ENCODE measurements at places on chromosomes 12 and 14.

- peak; percentile 1 for DNase-seq
These were observed 85.6 kb downstream of the MSRB3 start for GRCh38 chr12:65364046-65364445.

DNA sequence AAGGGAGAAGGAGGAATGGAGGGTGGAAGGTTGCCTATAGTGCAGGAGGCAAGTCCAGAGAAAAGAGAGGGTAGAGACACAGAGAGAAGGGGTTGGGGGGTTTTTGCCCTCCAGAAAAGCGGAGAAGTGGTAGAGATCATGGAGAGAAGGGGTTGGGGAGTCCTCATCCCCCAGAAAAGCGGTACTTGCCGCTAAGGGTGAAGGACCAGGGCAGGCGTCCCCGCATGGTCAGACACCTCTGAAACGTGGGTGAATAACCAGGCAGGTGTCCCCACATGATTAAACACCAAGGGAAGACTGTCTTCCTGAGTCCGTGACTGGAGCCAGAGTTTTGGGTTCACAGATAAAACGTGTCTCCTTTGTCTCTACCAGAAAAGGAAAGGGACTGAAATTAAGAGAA is 439.0 kb downstream of the SOX5 start:
- DNase-seq = no peak

GRCh38 chr12:13039328-13039956 is 4.7 kb upstream of the FAM234B start:
- no peak for DNase-seq

GRCh38 chr14:28770061-28770460 is 3.5 kb downstream of the FOXG1 start:
- DNase-seq = no peak

- DNase-seq = no peak
These were observed 225.3 kb downstream of the KCNH5 start for GRCh38 chr14:62819931-62820330.

- DNase-seq = no peak
These were observed 17.8 kb downstream of the CDK2AP1 start for GRCh38 chr12:123253641-123254459.

DNA sequence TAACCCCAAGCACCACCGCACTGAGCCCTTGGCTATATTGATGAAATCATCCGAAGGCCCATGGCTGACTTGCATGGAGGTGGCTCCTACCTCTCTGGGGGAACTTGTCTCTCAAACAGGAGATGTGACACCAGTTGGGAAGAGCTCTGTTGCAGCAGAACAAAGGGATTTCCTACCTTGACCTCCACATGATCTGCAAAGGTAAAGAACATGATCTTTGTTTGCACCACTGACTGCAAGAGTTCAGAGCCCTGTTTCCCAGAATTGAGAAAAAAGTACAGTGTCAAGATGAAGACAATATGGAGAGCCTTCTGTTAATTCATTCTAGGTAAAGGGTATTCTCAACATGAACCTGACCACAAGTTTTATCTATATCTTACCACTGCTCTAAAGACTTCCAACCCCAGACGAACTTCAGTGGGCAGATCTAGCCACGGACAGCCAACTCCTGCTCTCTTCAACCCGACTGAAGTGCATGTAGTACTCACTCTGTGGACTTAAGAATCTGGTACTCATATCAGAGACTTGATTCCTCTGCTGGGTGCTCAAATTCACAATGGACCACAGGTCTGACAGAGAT is 32.1 kb downstream of the ZFYVE26 start:
- no peak for DNase-seq

- DNase-seq = no peak
These were observed 117.6 kb downstream of the SLC35F4 start for GRCh38 chr14:57748279-57748678.

DNA sequence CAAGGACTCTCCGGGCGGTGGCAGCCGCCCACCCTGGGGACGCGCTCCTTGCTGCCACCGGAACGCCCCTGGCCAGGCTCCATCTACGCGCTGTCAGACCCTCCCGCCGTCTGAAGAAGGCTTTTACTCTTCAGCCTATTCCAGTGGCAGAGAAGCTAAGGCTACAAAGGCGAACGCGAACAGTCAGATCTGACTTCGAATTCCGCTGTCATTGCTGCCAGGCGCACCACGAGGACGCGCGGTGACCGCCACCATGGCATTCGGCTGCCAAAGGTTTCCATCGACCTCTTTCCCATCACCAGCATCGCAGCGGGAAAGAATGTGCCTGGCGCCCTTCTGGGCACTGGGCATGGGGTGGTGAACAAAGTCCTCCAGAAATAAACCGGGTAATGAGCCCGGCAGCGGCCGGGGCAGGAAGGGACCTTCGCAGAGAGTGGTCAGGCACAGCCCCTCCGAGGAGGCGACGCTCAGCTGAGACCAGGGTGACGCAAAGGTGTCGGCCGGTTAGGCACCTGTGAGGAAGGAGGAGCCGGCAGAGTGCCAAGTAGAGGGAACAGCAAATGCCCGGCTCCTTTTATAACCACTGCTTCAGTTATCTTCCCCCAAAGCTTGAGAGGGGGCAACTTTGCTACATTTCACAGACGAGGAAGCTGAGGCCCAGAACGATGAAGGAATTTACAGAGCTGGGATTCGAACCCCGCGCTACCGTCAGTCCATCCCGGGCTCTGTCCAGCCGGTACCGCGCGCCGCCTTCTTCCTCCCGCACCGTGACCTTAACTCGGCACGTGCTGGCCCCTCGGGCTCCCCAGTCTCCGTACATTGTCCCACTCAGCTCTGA is 1.9 kb upstream of the RFX4 start:
- no peak for DNase-seq

- no peak for DNase-seq
These were observed 88.7 kb upstream of the KCNA1 start for GRCh38 chr12:4820971-4821370.

DNA sequence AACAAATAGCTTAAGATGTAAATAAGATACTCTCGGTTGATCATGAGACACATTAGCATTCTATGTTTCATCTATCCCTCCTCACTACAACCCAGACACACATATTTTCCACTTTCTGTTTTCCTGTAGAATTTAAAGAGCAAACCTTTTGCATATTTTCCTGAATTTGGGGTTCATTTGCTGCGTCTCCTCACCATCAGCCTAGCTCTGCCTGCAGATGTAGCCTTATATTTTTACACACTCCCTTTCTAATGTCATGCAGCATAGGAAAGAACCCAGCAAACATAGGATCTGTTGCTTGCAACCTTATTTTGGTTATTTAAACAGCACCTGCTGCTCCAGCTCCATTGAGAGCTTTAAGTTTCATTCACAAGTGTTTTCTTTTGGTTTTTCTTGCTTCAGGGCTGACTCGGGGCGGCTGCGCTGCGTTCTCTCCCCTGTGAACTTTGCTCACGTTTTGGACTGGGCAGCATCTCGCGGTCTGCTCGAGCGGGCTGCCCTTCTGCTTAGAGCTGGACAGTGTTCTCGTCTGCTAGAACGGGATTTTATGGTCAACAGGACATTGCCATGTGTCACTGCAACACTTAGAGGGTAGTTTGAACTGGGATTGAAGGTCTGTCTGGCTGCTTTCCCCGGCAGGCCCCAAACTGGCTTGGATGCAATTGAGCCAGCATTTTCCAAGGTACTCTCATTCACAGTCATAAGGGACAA is 57.8 kb upstream of the VRK1 start:
- DNase-seq = no peak

- no peak for DNase-seq
These were observed 367.4 kb downstream of the BTG1 start for GRCh38 chr12:91778091-91778832.

GRCh38 chr12:68675101-68675842 is 11.5 kb upstream of the NUP107 start:
- DNase-seq = no peak

DNA sequence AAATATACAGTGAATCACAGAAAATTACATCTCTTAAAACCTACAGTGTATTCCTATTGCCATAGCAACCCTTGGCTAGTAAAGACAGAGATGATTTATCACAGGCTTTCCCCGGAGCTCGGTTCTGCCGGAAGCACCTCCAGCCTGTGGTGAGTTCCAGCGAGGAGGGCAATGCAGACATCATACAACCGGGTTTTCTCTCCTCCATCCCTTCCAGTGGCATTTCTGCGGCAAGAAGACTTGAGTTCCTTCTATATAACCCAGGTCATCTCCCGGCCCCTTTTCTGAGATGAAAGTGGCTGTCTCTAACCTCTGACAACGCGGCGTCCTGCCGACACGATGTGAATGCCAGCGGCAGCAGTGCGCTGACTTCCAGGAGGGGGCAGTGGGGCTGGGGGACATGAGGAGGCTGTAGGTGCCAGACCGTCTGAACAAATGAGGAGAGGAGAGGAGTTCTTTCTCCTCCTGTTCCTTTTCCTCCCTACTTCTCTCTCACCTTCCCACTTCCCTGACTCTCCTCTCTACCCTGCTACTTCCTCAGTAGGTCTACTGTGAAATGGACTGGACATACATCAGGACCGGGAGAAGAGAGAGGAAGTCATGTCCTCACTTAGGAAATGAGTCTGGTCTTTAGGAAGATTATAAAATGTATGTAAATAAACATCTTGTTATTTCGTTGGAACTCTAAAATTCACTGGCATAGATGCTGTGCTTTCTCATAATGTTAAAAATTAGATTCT is 68.6 kb upstream of the MAX start:
- peak; percentile 23 for DNase-seq

DNA sequence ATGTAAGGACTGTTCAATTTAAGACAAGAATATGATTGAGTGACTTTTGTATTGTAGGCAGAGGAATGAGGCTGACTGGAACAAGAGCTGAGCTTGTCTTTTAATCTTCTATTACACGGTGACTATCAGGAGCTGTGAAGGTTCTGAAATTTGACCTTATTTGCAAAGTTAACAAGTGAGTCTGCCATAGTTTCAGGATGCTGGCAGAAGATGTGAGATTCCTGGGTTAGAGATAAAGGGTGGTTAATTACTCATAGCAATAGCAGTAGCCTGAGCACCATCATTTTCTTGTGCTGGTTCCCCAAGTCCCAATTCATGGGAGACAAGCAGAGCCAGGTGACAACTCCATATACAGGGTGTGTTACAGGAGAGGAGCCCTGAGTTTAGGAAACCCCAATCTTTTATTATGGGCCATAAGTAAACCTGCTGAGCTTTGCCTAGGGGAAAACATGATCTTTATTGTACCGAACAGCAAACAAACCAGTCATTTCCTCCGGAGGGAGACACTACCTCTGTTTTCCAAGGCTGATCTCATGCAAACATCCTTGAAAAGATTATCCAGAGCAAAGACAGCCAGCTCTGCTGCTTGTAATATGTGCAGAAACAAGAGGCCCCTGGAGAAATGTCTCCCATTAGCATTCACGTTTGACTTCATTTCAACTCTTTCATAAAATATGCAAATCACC is 51.7 kb upstream of the DDX11 start:
- DNase-seq = peak; percentile 73

DNA sequence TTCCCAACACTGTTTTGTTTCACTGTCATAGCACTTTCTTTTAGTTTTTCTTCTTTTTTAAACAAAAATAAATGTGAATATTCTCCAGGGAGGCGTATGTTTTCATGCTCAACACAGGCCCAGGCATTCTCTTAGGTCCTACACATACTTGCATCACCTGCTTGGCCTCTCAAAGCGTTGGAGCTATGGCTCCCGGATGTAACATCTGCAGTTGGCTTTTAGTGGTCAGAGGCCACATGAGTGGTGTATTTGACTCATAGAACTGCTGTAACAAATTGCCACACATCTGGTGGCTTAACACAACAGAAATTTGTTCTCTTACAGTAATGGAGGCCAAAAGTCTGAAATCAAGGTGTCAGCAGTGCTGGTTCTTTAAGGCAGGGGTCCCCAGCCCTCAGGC is 44.6 kb upstream of the VRK1 start:
- no peak for DNase-seq

GRCh38 chr14:84483072-84483420 is 1046.9 kb upstream of the FLRT2 start:
- DNase-seq = no peak

DNA sequence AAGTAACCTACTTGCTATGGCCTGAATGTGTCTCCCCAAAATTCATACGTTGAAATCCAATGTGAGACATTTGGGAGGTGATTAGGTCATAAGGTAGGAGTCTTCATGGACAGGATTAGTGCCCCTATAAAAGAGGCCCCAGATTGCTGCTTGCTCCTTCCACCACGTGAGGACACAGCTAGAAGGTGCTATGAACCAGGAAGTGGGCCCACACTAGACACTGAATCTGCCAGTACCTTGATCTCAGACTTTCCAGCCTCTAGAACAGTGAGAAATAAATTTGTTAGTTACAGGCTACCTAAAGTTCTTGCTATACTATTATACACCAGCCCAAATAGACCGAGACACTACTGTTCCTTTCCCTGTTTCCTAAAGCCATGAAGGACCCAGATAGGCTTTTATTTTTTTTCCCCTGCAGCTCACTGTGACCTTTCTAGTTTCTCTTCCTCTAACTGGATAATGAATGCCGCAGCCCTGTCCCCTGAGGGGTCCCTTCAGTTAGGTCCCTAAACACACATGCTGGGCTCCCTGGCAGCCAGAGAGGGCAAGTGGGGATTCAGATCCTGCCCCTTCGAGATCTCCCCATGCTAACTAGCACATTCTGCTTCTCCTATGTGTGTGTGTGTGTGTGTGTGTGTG is 19.3 kb downstream of the SLC25A3 start:
- no peak for DNase-seq

- DNase-seq = no peak
These were observed 47.6 kb upstream of the FERMT2 start for GRCh38 chr14:52998376-52999015.

DNA sequence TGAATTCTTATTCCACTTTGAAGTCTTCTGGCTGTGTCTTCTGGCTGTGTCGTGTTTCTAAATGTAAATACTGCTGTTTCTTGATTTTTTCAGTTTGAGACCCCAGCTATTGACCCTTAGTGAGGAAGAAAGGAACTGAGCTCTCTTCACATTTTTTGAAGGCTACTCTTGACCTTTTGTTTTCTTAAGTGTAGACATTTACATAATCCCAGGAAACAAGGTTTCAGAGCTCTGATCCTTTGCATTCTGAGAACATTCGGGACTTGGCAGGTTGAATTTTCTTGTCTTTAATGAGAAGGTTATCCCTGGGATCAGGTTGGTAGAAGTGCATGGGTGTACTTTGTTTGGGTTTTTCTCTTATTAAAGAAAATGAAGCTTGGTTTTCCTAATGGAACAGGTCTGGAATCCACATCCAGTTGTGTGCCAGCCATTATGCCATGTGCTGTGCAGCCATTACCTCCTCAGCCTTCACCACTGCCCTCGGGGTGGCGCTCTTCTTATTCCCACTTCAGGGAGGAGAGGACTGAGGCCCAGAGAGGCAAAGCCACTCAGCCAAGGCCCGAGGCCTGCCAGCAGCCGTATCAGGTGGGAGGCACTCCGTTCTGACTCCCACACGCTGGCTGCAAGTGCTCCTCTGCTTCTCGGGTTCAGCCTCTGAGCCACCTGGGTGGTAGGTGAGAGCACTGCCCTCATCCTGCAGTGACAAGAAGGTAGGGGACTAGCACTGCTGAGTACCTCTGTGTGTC is 120.9 kb downstream of the BEGAIN start:
- no peak for DNase-seq

- peak; percentile 63 for DNase-seq
These were observed 985.7 kb upstream of the FBXO33 start for GRCh38 chr14:40417777-40418401.

GRCh38 chr12:27607591-27607990 is 83.6 kb downstream of the PPFIBP1 start:
- no peak for DNase-seq

GRCh38 chr12:4813741-4814140 is 93.5 kb downstream of the GALNT8 start:
- DNase-seq = no peak

- no peak for DNase-seq
These were observed 32.2 kb downstream of the CYP46A1 start for GRCh38 chr14:99716091-99716849.
